ENCODE measurements at places on chromosomes 11 and 22.

- no peak for DNase-seq
These were observed 64.0 kb upstream of the POU2AF1 start for GRCh38 chr11:111443032-111443431.

- DNase-seq = no peak
These were observed 241.4 kb downstream of the BRD1 start for GRCh38 chr22:49586244-49586748.

DNA sequence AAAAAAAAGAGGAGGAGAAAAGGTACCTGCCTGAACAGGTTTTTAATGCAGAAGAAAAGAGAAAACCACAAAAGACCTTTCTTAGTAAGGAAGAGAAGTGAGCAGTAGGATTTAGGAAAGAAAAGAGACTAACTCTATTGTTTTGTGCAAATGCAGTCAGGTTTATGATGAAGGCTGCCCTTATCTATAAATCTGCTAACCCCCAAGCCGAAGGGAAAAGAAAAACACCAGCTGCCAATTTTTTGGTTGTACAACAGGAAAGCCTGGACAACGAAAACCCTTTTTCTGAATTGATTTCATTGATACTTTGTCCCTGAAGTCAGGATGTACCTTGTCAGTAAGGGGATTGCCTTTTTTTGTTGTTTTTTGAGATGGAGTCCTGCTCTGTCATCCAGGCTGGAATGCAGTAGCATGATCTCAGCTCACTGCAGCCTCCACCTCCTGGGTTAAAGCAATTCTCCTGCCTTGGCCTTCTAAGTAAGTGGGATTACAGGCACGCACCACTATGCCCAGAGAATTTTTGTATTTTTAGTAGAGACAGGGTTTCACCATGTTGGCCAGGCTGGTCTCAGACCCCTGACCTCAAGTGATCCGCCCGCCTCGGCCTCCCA, 21.2 kb downstream of the POLD4 start:
- no peak for DNase-seq

GRCh38 chr11:66327171-66328030, 8.8 kb downstream of the RIN1 start:
- no peak for DNase-seq

GRCh38 chr22:36027579-36027934, 1.1 kb downstream of the RBFOX2 start:
- DNase-seq = no peak

DNA sequence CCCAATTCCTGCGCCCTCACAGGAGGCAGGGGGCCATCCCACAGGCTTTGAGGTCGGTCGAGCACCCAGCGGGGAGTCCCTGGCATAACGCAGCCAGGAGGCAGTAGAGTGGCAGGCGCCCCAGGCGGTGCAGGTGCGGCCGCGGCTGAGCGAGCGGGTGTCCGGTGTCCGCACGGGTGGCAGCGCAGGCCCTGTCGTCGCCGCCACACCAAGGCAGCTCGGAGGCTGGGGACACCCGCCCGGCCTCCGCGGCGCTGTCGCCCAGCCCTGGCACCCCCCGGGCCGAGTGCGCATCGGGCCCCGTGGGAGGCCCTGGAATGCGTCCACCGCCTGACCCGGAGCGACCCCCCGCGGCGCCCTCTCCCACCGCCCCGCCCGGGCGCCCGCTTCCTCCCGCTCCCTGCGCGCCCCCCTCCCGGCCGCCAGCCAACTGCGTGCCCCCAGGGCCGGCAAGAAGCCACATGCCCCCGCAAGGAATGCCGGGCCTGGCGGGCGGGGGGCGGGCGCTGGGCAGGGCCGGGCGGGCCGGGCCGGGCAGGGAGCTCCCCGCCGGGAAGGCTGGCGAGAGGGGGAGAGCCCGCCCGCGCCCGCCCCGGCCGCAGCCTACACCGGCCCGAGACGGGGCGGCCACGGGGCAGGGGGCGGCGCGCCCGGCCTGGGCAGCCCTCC, 33.9 kb downstream of the PRDM11 start:
- no peak for DNase-seq

- no peak for DNase-seq
These were observed 39.7 kb downstream of the FLI1 start for GRCh38 chr11:128733440-128734102.

- no peak for DNase-seq
These were observed 145.4 kb downstream of the NECTIN1 start for GRCh38 chr11:119583585-119583984.

DNA sequence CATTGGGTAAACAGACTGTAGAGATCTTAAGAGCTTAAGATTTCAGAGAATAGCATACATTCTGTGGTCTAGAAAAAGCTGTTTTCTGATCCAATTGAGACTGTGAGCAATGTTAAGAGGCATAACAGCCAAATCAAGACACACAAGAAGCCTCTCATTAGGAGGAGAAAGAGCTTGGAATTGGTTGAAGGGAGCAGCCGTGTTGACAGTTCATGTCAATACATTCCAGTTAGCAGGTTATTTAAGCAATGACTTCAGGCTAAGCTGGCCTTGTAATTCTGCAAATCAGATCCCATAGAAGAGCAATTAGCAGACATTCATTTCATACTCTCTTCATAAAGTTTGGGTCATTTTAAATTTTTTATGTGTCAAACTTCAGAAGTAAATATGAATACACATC, 50.9 kb downstream of the ETS1 start:
- DNase-seq = no peak

DNA sequence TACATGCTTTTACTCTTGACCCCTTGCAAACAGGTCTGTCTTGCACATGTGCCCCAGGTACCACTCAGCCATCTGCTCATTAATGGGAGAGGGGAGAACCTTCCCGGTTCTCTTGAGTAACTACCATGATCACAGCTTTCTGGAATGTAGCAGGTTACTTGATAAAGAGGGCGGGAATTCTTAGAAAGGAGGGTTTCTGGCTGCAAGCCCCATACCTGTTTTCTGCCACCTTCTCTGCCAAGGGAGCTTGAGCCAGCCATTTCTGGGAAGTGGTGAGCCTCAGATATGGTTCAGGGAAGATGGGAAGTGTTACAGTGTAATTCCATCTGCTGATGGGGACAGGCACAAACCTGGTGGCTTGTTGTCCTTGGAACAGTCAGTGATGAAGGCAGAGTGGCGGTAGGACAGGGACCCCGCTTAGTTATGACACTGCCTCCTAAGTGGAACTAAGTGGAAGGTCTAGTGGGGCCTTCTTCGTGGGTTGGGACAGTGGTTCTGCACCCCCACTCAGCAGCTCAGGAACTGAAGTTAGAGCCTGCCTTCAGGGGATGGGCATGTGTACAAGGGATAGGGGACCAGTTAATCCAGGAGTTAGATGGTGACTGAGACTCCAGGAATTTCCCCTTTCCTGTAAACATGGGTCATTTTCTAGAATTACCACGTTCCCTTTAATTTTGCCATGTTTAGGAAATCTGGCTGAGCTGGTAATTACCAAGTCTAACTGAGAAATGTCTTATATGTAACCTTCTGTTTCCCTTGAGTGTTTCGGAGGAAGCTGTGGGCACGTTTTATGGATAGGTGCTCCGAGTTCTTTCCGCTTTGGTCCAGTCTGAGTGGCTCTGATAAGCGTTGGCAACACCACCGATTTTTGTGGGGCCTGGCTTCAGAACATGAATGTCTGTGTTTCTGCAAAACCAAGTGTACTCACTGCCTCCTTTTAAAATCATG, 35.3 kb downstream of the BCR start:
- DNase-seq = no peak

DNA sequence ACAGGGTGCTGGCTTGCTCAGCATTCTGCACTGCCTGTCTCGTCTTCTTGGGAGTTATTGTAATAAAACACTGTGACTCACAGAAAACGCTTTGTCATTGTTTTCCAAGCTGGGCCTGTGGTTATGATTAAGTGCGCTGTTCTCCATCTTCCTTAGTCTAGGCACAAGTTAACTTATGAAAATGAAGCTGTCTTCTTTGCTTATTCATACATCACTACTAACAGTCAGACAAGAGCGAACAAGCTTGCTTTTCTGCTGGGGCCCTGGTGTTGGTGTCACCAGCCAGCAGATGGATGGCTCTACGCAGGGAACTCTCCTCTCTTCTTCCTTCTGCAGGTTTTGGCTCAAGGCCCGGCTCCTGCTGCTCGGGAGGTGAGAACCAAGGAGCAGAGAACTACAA, 380.1 kb upstream of the SYN3 start:
- DNase-seq = peak; percentile 53

GRCh38 chr11:117172724-117173421, 5.7 kb upstream of the SIDT2 start:
- DNase-seq = no peak

GRCh38 chr11:66492161-66492865, 12.1 kb downstream of the DPP3 start:
- DNase-seq = no peak

GRCh38 chr11:94544646-94545263, 1.0 kb downstream of the FUT4 start:
- DNase-seq = no peak

- no peak for DNase-seq
These were observed 14.1 kb downstream of the EPS8L2 start for GRCh38 chr11:720017-720641.

DNA sequence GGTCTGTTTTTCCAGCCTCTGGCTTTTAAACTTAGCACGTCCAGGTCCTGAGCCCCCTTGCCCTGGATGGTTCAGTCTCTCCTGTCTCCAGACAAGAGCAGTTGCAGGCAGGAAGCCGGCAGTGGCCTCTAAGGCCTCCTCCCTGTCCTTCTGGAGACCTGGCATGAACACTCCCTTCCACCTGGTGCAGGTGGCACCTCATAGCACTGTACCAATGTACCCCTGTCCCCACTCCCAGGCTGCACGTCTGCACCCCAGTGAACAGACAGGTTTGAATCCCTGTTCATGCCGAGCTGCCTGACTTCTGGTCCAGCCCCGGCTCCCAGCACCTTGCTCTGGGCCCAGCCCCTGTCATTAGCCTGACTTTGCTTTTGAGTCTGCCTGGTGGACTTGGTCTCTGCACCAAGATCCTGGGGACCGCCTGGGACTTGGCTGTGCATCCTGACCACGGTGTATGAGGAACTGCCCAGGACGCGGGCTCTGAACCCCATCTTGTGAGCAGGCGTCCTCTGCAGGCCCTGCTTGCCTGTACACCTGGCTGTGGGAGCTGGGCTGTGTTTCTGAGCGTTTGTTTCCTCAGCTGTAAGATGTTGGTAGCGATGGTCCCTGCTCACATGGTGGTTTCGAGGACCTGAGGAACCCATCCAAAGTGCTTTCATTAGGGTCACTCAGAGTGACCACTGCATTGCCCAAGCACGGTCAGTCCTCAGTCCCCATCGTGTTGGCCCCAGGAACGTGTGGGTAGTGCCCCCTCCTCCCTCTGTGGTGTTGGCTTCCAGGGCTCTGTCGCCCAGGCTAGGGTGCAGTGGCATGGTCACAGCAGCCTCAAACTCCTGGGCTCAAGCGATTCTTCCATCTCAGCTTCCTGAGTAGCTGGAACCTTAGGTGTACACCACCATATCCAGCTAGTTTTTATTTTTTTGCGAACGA, 75.0 kb upstream of the SHANK2 start:
- DNase-seq = no peak

DNA sequence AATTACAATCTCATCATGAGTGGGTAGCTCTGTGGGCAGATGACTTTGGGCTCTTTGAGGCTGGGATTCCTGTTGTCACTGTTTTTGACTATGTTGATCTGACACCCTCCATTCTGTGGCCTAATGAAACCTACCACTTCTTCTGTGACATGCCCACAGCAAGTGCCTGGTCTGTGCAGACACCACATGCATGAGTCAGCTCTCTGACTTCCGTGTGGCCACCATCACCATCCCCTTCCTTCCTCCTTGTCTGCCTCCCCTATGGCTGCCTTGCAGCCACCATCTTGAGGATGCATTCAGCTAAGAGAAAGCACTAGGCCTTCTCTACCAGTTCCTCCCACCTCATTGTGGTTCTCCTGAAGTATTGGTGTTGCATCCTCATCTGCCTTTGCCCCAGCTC, 15.3 kb upstream of the OR10V1 start:
- no peak for DNase-seq

DNA sequence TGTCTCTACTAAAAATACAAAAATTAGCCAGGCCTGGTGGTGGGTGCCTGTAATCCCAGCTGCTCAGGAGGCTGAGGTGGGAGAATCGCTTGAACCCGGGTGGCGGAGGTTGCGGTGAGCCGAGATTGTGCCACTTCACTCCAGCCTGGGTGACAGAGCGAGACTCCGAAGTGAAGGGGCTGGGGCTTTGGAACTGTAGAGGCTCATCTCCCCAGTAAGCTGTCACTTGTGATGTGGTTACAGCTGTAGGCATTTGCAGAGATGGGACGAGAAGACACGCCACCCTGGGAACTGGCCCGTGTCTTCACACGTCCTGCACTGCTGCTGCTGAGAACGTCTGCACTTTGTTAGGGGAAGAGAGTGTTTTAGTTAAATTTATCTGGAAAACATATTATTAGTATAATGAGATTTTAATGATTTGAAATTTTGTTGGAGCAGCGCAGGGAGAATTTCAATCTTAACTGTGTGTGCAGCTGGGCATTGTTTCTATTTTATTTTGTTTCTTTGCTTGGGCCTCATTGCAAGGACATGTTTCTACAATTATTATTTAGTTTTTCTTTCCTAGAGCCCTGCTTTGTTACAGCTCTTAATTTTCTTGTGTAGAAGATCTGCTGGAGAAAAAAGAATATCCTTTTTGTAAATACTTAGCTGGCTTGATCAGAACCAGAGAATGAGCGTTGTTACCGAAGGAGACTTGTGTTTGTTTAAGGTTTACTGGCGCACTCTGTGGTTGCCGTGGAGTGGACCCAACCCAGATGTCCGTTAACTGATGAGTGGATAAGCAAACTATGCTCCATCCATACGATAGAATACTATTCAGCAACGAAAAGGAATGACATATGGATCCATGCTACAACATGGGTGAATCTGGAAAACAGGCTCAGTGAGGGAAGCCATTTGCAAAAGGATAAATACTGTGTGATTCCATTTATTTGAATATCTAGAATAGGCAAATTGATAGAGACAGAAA, 18.4 kb downstream of the PARVB start:
- DNase-seq = no peak

- DNase-seq = no peak
These were observed 78.7 kb upstream of the NARS2 start for GRCh38 chr11:78653294-78653909.

DNA sequence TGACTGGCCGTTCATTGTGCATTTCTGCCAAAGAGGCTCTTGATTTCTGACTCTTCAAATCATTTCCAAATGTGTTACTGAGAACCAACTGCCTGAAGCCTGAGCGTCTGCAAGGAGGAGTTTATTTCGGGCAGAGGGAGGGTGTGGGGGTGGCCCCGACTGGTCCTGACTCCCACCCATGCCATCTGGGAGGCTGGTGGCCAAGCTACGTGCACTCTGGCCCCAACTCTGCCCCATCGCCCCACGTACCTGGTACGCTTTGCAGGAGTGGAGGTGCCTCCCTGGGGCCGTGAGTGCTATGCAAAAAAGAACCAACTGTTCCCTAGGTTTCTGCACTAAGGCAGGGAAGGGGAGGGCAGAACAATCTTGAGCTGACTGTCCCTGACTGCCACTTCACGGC, 846.8 kb downstream of the BRD1 start:
- no peak for DNase-seq

- no peak for DNase-seq
These were observed 648.5 kb downstream of the BRD1 start for GRCh38 chr22:49179175-49179574.

DNA sequence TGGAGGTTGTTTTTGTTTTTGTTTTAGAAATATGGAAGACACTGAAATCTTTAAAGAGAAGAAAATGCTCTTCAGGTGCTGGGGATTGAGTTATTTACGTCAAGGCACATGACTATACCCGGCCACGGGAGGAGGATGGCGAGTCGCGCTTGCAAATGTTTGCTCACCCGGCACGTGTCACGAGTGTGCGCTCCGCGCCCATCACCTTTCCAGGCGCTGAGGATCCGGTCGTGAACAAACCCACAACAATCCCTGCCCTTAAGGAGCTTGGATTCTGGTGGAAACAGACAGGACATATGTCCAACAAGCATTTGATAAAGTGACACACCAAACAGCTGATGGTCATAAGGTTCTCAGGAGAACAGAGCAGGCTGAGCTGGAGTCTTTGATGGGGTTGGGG, 715.5 kb downstream of the BRD1 start:
- no peak for DNase-seq
